ENCODE measurements at places on chromosomes 7 and 10.
A peak's percentile ranks its signal among the peaks of the same experiment; 100 is the strongest.

- no peak for ATAC-seq
Observed at GRCh38 chr7:83850125-83850524, 201.2 kb upstream of the SEMA3E start.

DNA sequence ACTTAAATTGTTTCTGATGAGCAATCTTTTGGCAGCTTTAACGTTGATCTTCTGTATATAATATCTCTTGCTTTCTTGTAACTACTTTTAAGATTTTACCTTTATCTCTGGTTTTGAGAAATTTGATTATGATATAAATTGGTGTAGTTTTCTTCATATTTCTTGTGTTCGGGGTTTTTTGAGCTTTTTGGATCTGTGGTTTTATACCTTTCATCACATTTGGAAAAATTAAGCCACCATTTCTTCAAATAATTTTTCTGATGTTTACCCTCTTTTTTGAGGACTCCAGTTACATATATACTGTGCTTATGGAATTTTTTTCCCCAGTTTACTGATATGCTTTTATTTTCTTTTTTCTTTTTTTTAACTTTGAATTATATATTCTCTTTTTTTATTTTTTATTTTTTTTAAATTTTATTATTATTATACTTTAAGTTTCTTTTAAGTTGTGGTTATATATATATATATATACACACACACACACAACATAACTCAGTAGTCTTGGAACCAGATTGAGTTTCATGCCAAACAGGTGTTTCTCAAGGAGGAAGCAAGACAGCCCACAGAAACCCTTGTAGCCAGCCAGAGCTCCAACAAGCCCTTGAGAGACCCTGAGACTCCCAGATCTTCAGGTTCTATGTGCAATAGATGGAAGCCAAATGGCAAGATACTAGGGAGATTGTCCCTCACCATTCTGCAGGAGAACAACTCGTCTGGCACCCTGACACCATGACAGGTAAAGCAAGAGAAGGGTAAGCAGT is 27.5 kb upstream of the NME8 start:
- no peak for ATAC-seq

DNA sequence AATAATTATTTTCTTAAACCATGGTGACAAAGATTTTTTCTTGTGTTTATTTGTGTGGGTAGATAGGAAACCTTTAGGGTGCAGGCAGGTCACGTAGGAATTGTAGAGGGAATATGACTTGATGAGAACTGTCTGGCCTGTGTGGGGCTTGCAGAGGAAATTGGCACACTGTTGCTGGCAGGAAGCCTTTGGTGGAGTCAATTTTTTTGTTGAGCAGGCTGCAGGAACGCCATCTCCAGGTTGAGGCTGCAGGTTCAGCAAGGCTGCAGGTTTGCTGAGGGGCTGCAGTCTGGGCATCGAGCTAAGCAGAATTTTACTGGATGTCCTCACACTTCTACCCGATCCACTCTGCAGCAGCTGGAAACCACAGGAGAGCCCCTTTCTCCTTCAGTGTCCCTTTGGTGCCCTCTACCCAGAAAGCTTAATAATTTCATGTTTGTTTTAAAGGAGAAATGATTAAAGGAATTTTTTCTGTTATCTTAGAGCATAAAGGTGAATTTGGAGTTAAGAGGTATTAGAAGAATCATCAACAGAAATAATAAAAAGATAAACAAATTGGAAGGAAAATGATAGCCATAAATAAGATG is 37.0 kb downstream of the TBC1D12 start:
- ATAC-seq: no peak

DNA sequence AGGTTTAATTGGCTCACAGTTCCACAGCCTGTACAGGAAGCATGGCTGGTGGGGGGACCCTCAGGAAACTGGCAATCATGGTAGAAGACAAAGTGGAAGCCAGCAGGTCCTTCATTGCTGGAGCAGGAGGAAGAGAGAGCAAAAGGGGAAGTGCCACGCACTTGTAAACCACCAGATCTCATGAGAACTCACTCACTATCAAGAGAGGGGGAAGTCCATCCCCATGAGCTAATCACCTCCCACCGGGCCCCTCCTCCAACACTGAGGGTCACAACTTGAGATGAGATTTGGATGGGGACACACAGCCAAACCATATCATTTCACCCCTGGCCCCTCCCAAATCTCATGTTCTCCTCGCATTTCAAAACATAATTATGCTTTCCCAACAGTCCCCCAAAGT is 171.9 kb upstream of the CACNA2D1 start:
- no peak for ATAC-seq

DNA sequence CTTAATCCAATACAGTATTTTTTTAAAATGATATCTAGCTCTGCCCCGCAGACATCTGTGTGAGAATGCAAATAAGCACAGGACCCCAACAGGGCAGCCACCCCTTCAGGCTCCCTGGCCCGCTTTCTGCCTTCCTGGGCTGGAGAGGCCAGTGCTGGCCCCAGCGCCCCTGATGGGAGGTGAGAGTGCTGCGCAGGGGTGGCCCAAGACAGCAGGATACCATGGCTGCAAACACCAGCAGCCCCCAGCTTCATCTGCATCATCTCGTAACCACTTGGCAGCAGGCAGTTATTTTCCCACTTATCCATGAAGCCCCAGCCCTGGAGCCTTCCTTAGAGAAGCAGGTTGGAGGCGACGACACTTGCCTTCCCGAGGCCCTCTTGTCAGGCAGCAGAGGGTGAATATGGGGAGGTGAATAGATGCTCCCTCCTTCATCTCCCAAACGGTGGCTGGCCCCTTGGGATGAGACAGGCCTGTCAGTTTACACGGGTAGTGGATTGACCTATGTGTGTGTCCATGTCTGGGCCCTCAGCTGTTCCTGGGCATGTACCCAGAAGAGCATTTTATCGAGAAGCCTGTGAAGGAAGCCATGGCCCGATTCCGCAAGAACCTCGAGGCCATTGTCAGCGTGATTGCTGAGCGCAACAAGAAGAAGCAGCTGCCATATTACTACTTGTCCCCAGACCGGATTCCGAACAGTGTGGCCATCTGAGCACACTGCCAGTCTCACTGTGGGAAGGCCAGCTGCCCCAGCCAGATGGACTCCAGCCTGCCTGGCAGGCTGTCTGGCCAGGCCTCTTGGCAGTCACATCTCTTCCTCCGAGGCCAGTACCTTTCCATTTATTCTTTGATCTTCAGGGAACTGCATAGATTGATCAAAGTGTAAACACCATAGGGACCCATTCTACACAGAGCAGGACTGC is 71.2 kb downstream of the ALOX5 start:
- ATAC-seq: no peak

GRCh38 chr10:77819210-77820112 is 107.1 kb downstream of the DLG5 start:
- ATAC-seq: no peak

DNA sequence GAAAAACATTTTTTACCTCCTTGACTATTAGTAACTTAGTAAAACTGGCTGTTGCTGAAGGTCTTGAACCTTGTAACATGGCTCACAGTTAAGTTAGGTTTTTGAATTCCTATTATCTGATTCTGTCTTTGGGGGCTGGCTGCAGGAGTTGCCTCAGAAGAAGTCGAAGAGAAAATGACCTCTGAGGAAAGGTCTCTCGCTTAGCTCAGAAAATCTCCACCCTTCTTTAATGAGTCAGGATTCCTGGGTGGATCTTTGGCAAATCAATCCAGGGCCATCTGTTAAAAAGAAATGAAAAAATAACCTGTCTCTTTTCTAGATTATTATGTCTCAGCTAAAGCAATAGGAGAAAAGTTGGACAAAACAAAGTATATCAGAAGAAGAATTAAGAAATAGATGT is 267.8 kb upstream of the SEMA3C start:
- no peak for ATAC-seq

GRCh38 chr10:80718024-80718423 is 180.3 kb downstream of the SH2D4B start:
- ATAC-seq: no peak

- ATAC-seq: peak; percentile 59
Observed at GRCh38 chr7:107563081-107563774, 492 bp downstream of the COG5 start.

- no peak for ATAC-seq
Observed at GRCh38 chr10:25285809-25286208, 111.0 kb downstream of the GPR158 start.

GRCh38 chr7:126535176-126535575 is 717.6 kb downstream of the GRM8 start:
- no peak for ATAC-seq

DNA sequence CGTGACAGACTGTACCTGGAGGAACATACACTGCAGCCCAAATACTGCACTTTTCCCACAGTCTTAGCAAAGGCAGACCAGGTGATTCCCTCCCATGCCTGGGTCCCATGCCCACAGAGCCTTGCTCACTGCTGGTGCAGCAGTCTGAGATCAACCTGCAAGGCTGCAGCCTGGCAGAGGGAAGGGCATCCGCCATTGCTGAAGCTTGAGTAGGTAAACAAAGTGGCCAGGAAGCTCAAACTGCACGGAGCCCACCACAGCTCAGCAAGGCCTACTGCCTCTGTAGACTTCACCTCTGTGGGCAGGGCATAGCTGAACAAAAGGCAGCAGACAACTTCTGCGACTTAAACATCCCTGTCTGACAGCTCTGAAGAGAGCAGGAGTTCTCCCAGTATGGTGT is 597.8 kb upstream of the MBL2 start:
- ATAC-seq: no peak

GRCh38 chr7:45609180-45609579 is 35.0 kb downstream of the ADCY1 start:
- ATAC-seq: no peak

DNA sequence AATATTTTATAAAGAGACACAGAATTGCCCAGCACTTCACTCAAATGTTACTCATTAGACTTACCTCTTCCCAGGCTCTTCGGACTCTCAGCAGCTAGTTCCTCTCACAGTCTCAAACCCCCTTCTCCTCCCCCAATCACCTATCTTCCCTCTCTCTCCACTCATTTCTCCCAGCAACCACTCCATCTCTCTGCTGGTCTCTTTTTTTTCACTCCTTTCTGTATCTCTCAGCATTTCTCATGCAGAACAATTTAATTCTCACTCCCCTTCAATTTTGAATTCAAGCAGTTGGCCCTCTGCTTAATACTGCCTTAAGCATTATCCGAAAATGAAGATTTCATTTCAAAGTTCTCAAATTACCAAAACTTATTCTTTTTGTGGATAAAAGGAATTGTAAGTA is 34.4 kb upstream of the CAV2 start:
- no peak for ATAC-seq

GRCh38 chr7:142539901-142540300 is 209.4 kb upstream of the PRSS1 start:
- ATAC-seq: peak; percentile 34

- no peak for ATAC-seq
Observed at GRCh38 chr10:47046321-47047126, 135.3 kb downstream of the PTPN20 start.

- no peak for ATAC-seq
Observed at GRCh38 chr10:128574581-128575210, 448.5 kb upstream of the MKI67 start.

DNA sequence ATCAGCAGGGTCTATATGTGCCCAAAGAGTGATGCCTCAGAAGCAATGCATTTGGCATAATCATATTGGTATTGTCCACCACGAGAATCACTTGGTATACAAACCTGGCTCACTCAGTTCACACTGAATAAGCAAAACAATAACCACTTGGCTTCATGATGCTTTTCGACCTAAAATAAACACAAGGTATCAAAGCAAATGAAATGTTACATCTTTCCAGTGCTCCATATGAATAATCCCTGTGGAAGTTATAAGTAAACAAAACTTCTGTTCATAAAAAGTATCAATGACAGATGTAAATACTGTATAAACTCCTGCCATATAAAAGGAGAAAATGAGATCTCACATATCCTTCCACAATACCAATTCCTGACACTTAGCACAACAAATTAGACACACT is 29.8 kb upstream of the EBLN1 start:
- no peak for ATAC-seq

- ATAC-seq: no peak
Observed at GRCh38 chr7:37825038-37825437, 23.4 kb upstream of the NME8 start.

DNA sequence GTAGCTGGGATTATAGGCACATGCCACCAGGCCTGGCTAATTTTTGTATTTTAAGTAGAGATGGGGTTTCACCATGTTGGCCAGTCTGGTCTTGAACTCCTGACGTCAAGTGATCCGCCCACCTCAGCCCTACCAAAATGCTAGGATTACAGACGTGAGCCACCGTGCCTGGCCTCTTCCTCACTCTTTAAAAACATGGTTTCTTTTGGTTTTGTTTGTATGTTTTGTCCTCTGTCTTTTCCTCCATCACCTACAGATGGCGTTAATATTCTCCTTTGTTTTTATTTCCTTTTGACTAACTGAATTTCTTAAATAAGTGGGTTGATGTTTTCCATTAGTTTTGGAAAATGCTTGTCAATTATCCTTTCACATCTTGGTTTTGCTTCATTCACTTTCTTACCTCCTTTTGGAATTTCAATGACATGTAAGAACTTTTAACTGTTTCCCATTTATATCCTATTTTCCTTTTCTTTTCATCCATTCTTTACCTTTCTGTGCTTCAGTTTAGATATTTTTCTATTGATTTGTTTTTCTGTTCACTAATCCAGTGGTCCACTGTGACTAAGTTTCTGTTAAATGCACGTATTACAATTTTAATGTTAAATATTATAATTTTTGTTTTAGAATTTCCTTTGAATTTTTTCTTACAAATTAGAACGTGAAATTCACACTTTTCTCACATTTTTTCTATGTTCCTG is 104.1 kb downstream of the ZNF467 start:
- no peak for ATAC-seq

DNA sequence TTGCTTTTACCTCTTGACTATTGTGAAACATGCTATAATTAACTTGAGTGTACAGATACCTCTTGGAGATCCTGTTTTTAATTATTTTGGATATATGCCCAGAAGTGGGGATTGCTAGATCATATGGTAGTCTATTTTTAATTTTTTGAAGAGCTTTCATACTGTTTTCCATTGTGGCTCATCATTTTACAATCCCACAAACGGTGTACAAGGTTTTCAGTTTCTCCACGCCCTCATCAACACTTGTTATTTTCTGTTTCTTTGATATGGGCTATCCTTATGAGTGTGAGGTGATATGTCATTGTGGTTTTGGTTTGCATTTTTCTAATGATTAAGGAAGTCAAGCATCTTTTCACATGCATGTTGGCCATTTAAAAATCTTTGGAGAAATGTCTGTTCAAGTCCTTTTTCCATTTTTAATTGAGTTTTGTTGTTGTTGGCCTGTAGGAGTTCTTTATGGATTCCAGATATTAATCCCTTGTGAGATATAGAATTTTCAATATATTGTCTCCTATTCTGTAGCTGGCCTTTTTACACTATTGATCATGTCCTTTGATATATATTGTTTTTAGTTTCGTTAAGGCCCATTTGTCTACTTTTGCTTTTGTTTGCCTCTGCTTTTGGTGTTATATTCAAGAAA is 7.5 kb downstream of the AGK start:
- ATAC-seq: peak; percentile 96

GRCh38 chr10:6068422-6068821 is 6.3 kb upstream of the IL2RA start:
- ATAC-seq: peak; percentile 14

Measured in activated CD4-positive, CD25-positive, alpha-beta regulatory T cell treated with anti-CD3 and anti-CD28 coated beads, Interleukin-2, amount 50 U/mL, for 24 hours (primary cell).